ENCODE measurements at places on chromosomes 5 and 9. TPM values are rescaled to one million over a fixed set of nuclear protein-coding genes. Genes with fewer than 3 reads are reported as not detected.

IL7R gene
- 22.0 TPM for total RNA-seq

UGT3A1 gene
- total RNA-seq = not detected

PCDHA8 gene
- total RNA-seq = not detected

KCNMB1 gene
- 0.35 TPM for total RNA-seq

ORM2 gene
- not detected for total RNA-seq

SPINK9 gene
- total RNA-seq = not detected

SAXO1 gene
- not detected for total RNA-seq

THBS4 gene
- total RNA-seq = 0.61 TPM

GFI1B gene
- total RNA-seq = 3.3 TPM

PCDHB14 gene
- total RNA-seq = not detected

FBN2 gene
- 0.31 TPM for total RNA-seq

ENHO gene
- 1.7 TPM for total RNA-seq

SOX30 gene
- total RNA-seq = 0.09 TPM

SCGB3A2 gene
- total RNA-seq = not detected

SPINK6 gene
- total RNA-seq = not detected

ARL14EPL gene
- total RNA-seq = not detected

NUTM2G gene
- not detected for total RNA-seq

CDH6 gene
- not detected for total RNA-seq

MELK gene
- total RNA-seq = 1.3 TPM

PKN3 gene
- 3.6 TPM for total RNA-seq

NUTM2F gene
- total RNA-seq = not detected

CYLC2 gene
- not detected for total RNA-seq

ALAD gene
- 30.3 TPM for total RNA-seq

MACROH2A1 gene
- 160 TPM for total RNA-seq

CDC23 gene
- total RNA-seq = 16.3 TPM

EDIL3 gene
- total RNA-seq = not detected

SGCD gene
- 1.4 TPM for total RNA-seq

PTGDS gene
- total RNA-seq = 296 TPM

PPP6C gene
- 34.8 TPM for total RNA-seq

MED27 gene
- 27.3 TPM for total RNA-seq

PAX5 gene
- total RNA-seq = 2.1 TPM

ITGA1 gene
- 0.45 TPM for total RNA-seq

FOXD4L3 gene
- not detected for total RNA-seq

CCIN gene
- total RNA-seq = 2.0 TPM

KCNIP1 gene
- total RNA-seq = not detected

CARD9 gene
- total RNA-seq = 4.2 TPM

LRRC19 gene
- not detected for total RNA-seq

HAVCR1 gene
- 14.6 TPM for total RNA-seq

GMCL2 gene
- not detected for total RNA-seq

OTP gene
- total RNA-seq = not detected

UBE2QL1 gene
- not detected for total RNA-seq

SPATA31D4 gene
- total RNA-seq = not detected

MGAT1 gene
- 130 TPM for total RNA-seq

PCDHA9 gene
- total RNA-seq = not detected

FBLL1 gene
- total RNA-seq = not detected

SNAPC4 gene
- total RNA-seq = 11.3 TPM

RORB gene
- total RNA-seq = 0.38 TPM

HEMGN gene
- total RNA-seq = 0.75 TPM

USP20 gene
- 66.8 TPM for total RNA-seq

SLCO6A1 gene
- not detected for total RNA-seq

CAMK4 gene
- 7.9 TPM for total RNA-seq

DOCK2 gene
- 361 TPM for total RNA-seq

CER1 gene
- not detected for total RNA-seq
